Suppressor macrophage treated with lipopolysaccharide for 4 hours (primary cell): ENCODE measurements at places on chromosomes 3 and 15.

GRCh38 chr3:19256313-19256712 lies 108.0 kb downstream of the KCNH8 start:
- DNase-seq, result no peak

DNA sequence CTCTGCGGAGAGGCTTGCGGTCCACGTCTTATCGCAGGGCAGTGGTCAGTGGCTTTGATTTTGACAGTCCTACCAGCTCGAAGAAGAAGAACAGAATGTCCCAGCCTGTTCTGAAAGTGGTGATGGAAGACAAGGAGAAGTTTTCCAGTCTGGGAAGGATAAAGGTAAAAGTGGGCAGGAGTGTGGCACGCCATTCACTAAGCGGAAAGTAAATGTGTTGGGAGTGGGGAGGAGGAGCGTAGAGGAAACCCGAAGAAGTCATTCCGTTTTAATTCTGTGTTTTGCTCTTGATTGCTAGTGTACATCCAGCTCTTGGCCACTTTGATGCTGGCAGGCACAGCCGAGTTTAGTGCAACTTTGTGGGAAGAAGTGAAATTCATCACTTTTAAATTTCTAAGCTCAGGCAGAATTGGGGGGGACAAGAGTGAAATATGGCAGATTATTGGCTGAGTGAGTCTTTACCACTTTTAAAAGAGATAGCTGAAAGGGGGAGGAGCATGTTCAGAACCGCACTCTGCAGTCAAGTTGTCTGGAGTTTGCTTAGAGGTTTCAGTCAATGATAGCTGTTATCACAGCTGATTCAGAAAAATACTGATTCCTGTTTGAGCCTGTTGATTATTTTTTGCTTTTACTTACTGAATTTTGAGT lies 1.8 kb downstream of the ARHGEF26 start:
- no peak for DNase-seq

- no peak for DNase-seq
Observed at GRCh38 chr3:52503788-52504424, 8.8 kb downstream of the STAB1 start.

GRCh38 chr3:141652349-141652748 lies 85.7 kb upstream of the RNF7 start:
- DNase-seq, result no peak

DNA sequence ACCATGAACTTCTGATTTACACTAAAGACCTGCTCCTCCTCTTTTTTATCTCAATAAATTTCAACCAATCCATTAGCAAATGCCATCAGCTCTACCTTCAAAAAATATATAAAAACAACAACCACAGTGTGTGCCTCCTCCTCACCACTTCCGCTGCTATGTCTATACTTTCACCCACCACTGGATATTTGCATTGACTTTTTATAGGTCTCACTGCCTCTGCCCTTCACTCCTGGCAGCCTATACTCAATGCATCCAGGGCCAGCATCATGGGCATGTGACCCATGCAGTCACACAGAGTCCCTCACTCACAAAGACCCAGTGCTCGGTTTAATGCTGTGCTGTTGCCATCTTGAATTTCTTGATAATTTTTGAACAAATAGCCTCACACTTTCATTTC lies 53.5 kb upstream of the CCDC54 start:
- no peak for DNase-seq

DNA sequence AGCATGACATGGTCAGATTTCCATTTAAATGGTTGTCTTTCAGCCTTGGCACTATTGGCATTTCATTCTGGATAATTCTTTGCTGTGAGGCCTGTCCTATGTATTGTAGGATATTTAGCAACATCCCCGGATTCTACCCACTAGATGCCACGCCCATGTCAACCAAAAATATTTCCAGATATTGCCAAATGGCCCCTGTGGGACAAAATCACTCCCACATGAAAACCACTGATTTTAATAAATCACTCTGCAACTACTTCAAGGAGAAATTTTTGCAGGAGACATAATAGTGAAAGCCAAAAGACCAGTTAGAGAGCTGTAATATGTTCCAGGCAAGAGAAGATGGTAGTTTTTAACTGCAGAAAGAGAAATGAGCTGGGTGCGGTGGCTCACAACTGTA lies 55.9 kb upstream of the RARB start:
- DNase-seq, result no peak

DNA sequence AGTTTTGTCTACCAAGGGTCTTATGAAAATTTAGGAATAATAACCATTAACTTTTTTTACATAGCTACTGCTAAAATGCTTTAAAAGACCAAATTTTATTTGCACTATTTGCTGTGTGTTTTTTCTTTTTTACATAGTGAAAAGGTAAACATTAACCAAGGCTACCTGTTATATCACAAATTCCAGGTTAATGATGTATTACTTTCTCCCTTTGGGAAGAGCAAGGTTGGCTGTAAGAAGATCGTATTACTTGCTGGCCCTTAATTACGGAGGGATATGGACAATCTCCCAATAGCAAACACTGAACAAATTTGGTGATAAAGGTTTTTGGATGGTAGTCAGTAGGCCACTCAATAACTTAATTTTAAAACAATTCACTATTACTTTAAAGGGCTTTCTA lies 22.4 kb downstream of the LRRC58 start:
- DNase-seq, result no peak

GRCh38 chr3:64410226-64410625 lies 185.0 kb upstream of the PRICKLE2 start:
- no peak for DNase-seq

DNA sequence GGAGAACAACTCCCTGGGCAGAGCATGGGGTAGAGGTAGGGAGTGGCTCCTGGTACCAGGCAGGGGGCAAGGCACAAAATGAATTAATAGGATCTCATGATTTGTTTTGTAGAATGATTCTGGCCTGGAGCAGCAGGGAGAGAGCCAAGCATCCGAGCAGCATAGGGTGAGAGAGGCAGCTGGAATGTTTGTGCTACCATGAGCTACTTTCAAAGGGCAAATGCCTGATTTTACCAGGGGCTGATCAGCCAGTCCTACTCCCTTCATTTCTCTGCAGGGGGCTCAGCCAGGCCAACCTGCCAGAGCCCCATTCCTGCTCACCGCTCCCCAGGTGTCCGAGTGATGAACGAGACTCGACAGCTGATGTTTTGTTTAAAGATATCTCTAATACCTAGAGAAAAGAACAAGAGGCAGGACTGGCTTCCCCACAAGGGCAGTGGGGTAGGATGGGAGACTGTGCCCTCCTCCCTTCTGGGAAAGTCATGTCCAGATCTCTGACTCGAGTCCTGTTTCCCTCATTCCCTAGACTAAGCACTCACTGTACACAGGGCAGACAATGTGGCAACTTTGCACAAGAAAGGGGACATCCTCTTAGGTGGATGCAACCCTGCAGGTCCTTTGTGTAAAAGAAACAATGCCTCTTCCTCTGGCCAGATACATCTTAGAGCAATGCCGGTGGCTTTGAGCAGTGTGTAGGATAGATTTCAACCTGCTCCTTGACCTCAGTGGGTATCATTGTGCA lies 12.9 kb downstream of the DUOX2 start:
- DNase-seq, result no peak

DNA sequence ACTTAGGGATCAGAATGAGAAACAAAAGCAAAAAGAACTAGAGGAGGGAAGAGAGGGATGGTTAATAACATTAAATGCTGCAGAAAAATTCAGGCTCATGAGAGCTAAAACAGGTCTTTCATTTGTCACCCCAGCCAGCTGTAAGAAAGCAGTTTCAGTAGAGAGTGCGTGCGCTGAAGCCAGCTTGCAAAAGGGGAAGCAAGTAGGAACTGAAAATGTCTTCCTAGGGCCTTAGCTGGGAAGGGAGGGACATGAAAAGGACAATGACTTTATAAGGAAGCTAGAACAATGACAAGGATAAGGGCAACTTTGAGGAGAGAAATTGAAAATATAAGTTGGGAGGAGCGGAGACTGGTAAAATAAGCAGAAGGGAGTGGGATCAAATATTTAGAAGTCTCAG lies 3.1 kb downstream of the CIAO2A start:
- peak; percentile 89 for DNase-seq

GRCh38 chr3:89107461-89108290 lies at the start of gene EPHA3:
EPHA3 (plus strand) TSS chr3:89107621; CDS start chr3:89107749, 128 bp downstream.
- DNase-seq, result peak; percentile 35

DNA sequence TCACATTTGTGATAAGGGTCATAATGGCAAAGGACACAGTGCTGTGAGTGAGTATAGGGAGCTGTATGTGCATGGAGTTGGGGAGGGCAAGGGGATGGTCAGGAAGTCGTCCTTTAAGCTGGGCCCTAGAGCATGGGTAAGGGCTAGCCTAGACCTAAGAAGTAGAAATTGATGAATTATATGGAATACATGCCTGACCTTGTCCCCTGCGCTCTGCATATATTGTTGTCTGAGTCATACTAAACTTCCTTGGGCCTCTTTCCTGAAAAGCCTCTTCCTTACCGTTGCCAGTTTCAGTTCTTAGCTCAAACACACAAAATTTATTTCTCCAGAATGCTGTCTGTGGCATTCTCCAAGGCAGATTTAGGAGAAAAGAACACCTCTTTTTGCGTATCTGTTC lies 4.6 kb downstream of the SNRK start:
- DNase-seq, result peak; percentile 31

DNA sequence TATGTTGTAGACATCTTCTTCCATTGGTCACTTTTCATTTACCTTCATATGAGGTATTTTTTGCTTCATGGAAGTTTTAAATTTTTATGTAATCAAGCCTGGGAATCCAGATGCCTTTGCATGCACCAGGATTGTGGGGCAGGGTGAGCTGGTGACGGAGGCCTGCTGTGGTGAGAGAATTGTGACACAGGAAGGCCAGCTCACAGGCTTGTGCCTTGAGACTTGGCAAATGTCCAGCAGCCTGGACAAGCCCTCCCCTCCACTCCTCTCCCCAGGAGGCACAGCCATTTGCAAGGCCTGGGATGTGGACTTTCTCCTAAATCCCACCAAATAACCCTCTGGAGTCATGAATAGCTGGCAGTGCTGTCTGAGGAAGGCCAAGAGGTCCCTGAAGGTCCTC lies 67.4 kb downstream of the RHCG start:
- DNase-seq, result peak; percentile 76

GRCh38 chr15:98402486-98402885 lies 245.9 kb upstream of the IGF1R start:
- DNase-seq, result no peak

- DNase-seq, result no peak
Observed at GRCh38 chr3:41370307-41370706, 171.0 kb downstream of the CTNNB1 start.

DNA sequence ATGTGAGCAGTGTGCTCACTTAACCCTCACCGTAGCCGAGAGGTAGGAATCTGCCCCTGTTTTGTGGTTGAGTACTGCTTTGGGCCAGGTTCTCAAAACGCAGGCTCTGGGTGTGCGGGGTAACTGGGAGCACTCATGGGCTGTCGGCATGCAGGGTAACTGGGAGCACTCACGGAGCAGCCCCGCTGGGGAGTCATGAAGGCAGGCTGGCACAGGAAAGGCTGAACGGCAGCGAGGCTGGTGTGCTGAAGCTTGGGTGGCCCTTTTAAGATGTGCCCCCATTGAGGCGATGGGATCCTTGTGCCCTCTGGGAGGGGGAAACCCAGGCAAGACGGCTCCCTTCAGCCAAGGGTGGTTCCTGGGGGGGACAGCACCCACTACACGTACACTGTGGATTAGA lies 44.6 kb upstream of the VPS8 start:
- DNase-seq, result no peak

DNA sequence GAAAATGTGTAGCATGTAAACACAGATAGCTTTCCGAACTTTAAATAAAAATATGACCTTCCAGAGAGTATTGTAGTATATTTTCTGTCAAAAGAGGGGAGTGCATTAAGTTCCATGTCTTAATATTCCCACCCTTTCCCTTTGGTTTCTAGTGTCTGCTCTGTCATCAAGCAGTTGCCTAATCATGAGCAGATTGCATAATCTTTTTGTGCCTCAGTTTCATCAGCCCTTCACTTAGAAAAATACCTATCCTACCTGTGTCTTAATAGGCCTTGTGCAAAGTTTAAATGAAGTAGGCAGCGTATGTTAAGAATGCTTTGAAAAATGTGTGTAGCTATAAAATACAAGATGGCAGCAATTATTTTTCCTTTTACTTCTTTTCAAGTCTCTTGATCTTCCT lies 52.8 kb downstream of the CALML4 start:
- DNase-seq, result peak; percentile 21

DNA sequence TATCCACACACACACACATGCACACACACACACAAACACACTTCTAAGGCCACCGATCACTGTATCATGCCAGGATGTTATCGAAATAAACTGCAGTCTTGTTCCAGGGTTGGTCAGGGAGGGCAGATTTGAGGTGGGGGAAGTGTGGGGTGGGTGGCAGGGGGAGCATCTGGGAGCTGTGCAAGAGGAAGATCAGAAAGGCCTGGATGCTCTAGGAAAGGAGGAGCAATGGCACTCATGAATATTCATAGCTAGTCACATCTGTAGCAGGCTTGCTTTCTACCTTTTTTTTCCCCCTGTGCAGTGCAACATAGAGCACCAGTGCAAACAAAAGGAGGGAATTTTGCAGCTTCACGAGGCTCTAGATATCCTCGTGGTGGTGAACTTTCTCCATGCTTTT lies 84.9 kb downstream of the MEIS2 start:
- DNase-seq, result no peak

- no peak for DNase-seq
Observed at GRCh38 chr3:69115731-69116130, 6.7 kb downstream of the LMOD3 start.

DNA sequence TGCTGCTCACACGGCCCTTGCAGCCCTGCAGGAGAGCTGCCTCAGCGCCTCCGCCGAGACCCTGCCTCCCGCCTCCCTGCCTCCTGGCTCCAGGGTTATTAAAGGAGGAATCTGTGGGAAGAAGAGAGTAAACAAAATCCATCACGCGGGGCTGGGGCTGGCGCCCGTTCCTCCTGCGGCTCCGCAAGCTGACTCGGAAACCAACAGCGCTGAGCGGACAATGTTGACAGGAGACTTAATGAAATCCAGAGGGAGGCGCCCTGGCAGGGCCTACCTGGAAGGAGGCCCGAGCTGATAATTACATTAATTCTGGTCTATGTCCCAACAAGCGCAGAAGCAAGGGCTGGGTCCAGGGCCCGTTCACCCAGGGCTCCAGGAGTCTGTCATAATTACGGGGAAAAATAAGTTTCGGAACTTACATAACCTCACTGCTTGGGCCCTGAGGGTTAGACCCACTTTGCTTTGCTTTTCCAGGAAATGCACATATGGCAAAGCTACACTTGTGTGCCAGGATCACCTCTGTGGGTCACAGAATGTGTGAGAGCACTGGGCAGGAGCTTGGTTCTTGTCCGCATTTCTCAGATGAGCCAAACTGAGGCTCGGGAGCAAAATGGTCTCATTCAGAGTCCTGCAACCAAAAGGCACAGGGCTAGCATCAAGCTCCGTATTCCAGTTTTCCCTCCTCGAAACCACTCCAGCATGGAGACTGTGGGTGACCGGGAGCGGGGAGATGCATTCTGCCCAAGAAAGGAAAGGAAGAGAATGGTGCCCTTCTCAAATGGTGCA lies 43.8 kb upstream of the SLC6A6 start:
- DNase-seq, result no peak
